ENCODE measurements at places on chromosomes 7 and 10.

DNA sequence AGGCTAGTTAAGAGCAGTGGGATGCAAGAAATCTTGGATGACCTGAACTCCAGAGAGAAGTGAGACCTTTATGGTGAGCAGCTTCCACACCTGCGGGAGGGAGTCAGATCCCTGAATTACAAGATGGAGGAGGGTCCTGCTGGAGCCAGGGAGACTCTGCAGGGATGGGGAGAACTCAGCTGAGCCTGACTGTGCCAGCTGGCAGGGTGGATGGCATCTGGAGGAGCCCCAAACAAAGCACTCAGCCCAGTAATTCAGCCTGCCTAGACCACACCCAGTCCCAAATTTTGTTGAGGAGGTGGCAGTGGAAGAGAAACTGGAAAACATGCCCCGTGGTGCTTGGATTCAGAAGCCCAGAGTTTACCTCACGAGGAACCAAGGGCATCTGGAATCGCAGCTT lies 208.2 kb downstream of the WDR11 start:
- DNase-seq = no peak

DNA sequence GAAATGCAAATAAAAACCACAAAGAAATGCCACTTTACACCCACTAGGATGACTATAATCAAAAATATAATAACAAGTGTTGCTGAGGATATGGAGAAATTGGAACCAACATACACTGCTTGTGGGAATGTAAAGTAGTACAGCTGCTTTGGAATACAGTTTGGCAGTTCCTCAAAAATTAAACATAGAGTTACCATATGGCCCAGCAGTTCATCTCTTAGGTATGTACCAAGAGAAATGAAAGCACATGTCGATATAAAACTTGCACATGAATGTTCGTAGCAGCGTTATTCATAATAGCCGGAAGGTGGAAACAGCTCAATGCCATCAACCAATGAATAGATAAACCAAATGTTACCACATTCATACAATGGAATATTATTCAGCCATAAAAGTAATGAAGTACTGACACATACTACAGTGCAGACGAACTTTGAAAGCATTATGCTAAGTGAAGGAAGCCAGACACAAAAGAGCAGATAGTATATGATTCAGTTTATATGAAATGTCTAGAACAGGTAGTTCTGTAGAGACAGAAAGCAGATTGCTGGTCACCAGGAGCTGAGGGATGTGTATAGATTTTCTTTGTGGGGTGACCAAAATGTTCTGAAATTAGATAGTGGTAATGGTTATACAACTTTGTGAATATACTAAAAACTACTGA lies 12.4 kb downstream of the BCAP29 start:
- DNase-seq = no peak

GRCh38 chr10:43653746-43654145 lies 5.1 kb upstream of the ZNF32 start:
- DNase-seq = no peak

GRCh38 chr10:79116801-79117723 lies 48.3 kb downstream of the ZMIZ1 start:
- no peak for DNase-seq

GRCh38 chr7:87202705-87203104 lies 16.8 kb downstream of the TMEM243 start:
- DNase-seq = no peak

GRCh38 chr7:70266186-70266585 lies 667.9 kb downstream of the AUTS2 start:
- DNase-seq = no peak

- no peak for DNase-seq
Observed at GRCh38 chr10:94006591-94007550, 13.1 kb downstream of the PLCE1 start.

DNA sequence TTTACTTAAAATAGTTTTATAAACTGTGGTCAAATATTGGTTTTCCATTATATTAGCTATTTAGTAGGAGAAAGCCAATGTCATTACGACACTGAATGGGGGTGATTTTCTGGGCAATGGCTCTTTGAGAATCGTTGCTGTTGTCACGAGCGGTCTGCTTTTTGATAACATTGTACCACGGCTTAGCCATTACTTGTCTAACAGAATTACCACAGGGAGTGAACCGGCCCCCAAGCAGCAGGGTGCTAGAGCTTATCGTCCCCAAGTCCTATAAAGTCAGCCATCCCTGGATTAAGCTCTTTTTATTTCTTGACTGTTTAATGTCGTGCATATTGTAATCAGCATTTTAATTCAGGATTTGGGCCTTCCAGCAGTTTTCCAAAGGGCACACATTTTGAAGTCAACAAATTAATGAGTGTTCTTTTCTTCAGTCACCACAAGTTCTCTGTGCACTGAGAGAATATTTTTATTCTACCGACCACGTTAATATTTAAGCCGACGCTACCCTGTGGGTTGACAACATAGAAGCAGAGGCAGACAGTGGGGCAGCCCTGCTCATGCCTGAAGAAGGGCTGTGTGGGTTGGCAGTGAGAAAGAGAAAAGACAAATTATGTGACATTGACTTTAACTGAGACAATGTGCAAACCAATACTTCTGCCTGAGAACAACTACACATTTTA lies 125.8 kb downstream of the ICA1 start:
- no peak for DNase-seq

DNA sequence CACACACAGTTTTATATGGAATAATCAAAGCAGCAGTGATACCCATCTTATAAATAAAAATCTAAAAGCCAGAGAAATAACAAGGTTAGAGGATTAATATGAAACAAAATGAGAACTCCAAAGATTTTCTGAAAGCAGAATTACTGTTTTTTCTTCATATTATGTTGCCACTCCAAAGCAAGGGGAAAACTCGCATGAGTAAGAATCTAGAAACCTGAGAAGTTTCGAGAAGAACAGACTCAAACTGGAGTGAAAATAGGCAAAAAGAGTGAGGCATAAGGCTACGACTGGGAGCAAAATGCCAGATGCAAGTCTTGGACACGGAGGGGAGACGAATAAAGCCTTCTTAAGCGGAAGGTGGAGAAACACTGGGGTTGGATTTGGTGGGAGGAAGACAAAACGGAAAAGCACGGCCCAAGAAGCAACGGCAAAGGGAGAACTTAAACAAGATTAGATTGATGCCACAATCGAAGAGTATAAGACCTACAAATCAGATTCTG lies 923 bp downstream of the TNPO3 start:
- DNase-seq = no peak

GRCh38 chr10:131695496-131696165 lies 205.2 kb upstream of the PPP2R2D start:
- DNase-seq = no peak

Data from dorsolateral prefrontal cortex (tissue), 122 donors.